ENCODE measurements at places on chromosomes 5 and 9.

DNA sequence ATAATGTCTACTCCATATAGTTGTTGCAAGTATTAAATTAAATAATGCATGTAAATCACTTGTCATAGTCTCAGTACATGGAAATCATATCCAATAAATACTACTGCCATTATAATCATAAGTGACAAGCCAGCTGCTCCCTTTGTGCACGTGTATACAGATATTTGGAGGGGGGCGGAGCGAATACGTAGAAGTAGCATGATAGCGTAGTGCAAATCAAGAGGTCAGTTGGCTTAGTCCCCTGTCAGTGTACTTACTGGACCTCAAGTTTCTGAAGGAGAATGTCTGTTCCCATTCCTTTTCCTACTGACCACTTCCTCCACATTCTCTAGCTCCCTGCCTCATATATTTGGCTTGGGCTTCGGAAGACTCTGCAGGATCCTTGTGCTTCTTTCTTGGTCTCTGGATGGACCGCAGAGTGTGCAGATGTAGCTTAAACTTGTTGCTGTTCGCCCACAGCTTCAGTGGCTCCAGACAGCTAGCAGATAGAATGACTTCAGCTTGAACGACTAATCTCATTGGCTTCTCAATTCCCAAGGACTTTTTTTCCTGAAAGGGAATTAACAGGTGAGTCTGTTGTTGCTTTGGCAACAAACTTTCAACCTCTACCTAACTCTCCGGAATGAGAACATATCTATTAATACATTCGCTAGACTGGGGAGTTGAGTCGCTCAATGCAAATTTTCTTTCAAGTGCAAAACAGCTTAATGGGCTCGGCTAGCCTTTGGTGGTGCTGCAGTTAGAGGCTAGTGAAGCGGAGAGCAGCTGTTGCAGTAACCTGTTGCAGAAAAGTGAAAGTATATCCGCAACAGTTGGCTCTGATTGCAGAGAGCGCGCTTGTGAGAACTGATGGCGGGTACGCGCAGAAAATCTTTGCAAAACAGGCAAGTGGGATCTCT lies at the start of gene PCDHB1:
TSS of gene PCDHB1 (plus strand) at position 753 of the 899 bp plus-strand sequence. CDS start at position 850, 97 bp downstream.
- no peak for DNase-seq

GRCh38 chr9:93392974-93393373 lies 58.5 kb upstream of the FAM120A start:
- no peak for DNase-seq

DNA sequence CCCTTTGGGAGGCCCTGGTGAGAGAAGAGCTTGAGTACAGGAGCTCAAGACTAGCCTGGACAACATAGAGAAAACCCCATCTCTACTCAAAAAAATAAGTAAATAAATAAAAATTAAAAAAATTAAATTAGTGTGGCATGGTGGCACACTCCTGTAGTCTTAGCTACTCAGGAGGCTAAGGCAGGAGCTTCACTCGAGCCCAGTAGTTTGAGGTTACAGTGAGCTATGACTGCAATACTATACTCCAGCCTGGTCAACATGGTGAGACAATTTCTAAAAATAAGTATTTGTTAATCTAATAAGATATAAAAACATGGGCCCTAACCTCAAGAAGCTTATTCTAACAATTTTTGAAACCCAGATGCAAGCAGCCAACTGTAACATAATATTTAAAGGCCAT lies 7.6 kb downstream of the RNF38 start:
- no peak for DNase-seq

GRCh38 chr5:159975462-159976019 lies 33.4 kb upstream of the TTC1 start:
- no peak for DNase-seq

DNA sequence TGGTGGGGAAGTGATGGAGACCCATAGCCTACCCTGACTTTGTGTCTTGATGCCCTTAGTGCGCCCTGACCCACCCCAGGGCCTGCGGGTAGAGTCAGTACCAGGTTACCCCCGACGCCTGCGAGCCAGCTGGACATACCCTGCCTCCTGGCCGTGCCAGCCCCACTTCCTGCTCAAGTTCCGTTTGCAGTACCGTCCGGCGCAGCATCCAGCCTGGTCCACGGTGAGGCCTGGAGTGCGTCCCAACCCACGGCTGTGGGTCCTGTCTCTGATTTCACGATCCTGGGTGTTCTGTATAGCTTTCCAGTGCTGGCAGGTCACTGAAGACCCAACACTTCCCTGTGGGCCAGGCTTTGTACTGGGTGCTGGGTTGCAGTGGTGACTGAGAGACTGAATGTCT lies 4.0 kb downstream of the CCL27 start:
- DNase-seq = no peak

- no peak for DNase-seq
Observed at GRCh38 chr9:114174876-114175771, 19.8 kb downstream of the COL27A1 start.

DNA sequence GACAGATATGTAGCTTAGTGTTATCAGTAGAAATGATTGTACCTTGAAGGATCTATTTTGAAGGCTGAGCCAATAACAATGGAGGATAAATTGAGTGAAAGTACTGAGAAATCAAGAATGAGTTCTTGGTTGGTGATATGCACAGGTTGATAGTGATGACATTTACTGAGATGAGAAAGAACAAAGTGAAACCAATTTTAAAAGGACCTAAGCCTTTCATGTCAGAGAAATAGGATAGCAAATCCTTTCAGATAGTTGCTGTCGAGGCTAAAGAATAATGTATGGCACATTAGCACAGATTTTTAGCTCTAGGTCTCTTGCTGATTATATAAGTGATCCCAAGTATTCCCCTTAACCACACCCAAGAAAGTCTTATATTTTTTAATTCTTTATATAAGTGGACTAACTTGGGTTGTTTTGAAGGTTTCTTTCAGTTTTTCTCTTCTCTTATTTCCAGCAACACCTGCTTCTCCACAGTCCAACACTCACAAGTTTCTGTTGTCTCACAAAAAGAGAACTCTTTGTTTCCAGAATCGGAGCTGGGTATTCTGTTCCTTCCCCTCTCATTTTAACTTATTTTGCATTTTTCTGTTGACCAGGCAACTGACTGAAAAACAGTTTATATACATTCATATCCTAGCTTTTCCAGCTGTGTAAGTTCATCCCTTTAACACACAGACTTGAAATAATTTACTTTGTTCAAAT lies 286.9 kb upstream of the ATP10B start:
- DNase-seq = no peak

DNA sequence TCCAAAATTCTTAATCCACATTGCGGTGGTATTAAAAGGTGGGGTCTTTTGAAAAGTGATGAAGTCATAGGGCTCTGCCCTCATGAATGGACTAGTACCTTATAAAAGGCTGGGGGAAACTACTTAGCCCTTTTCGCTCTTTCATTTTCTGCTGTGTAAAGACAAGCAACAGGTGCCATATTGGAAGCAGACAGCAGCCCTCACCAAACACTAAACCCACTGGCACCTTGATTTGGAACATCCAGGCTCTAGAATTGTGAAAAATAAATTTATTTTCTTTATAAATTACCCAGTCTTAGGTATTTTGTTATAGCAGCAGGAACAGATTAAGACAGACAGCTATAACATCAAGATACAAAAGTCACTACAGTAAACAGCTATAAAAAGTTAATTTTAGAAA lies 12.8 kb downstream of the PJA2 start:
- no peak for DNase-seq

GRCh38 chr5:4868140-4868735 lies 271.9 kb upstream of the ADAMTS16 start:
- DNase-seq = no peak

DNA sequence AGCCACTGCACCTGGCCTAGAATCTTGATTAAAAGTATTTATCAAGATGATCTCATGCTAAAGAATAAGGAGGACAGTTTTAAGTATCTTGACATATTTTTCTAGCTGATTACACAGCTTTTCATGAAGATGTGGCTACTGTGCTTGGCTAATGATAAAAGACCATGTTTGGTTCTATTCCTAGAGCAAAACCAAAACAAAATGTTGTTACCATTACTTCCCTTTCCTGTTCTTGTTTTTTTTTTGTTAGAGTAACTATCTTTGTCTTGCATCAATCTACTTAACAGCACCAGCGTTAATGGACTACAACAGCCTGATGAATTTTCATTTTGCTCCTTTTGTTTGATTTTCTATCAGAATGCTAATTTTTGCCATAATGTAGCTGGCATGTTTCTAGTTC lies 86.2 kb upstream of the DHFR start:
- no peak for DNase-seq

DNA sequence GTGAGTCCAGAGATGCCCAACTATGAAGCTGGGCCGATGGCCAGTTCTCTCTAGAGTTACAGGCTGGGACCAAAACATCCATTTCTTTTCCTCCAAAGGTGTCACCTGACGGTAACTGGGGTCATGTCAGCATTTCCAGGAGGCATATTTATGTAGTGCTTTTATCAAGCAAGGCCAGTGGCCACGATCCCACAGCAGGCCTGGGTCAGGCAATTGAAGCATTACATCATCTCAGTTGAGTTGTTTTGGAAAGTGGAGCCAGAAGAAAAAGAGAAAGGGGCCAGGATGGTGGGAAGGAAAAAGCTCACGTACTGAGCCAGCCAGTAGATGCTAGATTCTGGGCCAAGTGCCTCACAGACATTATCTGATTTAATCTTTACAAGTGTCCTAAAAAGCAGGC lies 73.9 kb upstream of the BRINP1 start:
- no peak for DNase-seq

GRCh38 chr9:79134654-79135053 lies 437.1 kb upstream of the TLE4 start:
- no peak for DNase-seq

DNA sequence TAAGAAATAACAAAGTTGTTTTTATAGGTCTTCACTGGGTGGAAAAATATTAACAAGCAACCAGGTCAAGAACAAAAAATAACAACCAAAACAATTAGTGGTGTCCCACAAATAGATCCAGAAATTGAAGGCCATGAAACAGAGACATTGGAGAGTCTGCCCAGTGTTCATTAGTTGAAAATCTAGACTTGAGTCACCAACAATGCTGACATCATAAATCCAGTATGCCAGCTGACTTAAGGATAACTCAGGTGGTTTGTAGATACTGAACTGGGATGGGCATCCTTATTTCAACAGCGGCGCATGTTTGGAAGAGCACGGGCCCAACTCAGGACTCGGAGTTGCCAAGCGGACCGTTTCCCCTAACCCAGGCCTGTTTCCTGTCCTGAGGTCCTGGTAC lies 80.7 kb upstream of the TNFAIP8 start:
- DNase-seq = no peak

DNA sequence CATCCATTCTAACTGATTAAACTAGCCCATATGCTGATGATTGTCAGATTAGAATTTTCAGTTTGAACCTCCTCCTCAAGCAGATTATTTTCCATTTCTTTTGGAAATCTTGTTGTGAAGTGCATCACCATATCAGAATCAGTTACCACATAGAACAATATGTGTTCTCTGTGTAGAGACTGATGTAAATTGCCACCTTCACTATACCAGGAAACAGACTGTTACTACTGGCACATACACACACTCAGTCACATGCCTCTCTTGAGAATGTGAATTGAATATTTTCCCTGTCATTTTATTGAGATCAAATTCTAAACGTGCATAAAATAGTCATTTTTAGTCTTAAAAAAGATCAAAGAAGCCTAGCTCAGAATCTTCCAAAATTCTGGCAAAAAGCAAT lies 161.4 kb downstream of the ALDH1A1 start:
- DNase-seq = no peak

Data from activated CD8-positive, alpha-beta memory T cell treated with anti-CD3 and anti-CD28 coated beads for 48 hours (primary cell).